ENCODE measurements at places on chromosomes 11 and 22.
A peak's percentile ranks its signal among the peaks of the same experiment; 100 is the strongest.

- no peak for DNase-seq
These were observed 56.4 kb upstream of the TTLL12 start for GRCh38 chr22:43243324-43243723.

DNA sequence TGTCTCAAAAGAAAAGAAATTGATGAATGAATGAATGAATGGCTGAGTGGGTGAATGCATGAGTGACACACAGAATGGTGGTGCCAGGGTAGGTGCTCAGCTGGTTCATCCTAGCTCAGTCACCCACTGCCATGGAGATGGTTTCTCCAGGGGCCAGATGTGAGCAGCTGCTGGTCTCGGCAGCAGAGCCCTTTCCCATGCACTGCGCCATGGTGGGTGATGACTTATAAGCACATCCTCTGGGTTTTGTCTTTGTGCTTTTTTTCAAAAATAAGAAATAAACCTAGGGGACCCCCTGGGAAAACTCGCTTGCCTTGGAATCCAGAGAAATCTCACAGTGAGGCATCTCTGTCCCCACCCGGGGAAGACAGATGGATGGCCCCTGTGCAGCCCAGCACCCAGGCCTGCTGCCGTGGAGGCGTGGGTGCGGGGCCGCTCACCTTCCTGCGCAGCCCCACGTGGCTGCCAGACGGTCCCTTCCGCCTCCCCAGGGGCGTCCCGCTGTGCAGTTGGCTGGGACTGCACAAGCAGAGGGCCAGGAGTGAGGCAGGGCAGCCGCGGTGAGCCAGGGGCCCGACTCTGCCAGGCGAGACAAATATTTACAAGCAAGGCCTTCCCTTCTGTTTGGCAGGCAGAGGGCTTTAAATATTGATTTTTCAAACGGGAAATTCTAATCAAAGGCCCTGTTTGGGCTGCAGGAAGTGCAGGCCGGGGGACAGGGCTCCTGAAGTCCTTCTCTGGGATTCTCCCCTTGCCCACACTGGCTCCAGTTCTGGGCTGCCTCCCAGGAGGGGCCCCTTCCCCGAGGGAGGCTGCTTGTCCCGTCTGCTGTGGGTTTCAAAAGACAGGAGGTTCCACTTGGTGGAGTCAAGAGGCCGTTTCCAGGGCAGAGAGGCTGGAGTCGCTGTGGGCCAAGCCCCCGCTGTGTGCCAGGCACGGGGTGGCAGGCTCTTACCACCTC lies 24.3 kb downstream of the MPPED1 start:
- DNase-seq = no peak

DNA sequence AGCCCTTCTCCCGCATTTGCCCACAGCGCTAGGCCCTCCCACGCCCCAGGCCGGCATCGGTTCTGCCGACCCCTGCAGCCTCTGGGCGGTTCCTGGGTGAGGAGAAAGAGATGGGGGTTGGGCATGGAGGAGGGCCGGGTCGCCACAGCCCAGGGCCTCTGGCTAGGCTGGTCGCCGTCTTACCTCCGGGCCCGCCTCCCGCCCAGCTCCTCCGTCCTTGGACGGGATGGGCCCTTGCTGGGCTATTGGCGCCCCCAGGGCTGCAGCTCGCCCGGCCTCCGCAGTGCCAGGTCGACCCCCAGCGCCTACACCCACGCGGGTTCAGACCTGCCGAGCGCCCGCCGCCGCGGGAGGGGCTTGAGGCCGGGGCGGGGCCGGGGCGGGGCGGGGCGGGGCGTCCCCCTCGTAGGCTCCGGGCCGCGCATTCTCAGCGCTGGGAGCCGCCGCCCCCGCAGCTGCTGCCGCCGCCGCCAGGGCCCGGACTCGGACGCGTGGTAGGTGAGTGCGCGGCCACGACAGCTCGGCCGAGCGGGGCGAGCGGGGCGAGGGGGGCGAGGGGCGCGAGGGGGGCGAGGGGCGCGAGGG lies at the start of gene CD151:
Gene CD151 (plus strand): TSS at position 424 of the 585 bp plus-strand sequence. CDS start 3,118 bp downstream, outside the sequence.
- peak; percentile 59 for DNase-seq

GRCh38 chr11:97738751-97739150 lies 1282.0 kb upstream of the CNTN5 start:
- no peak for DNase-seq

DNA sequence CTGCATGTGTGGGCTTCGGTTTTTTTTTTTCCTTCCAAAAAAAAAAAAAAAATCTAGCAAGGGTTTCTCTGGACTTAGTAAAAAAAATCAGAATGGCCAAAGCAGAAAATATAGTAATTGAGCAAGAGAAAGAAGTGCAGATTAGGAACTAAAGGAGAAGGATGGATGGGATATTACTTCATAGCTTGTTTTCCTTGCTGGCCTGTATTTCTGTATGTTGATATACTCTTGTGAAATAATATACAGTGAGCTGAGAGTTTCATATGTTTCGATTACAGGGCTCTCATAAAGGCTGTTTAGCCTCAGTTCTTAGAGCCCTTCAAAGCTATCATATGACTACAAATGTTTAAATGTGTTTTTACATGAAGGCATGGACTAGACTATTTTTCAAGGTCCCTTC lies 34.3 kb upstream of the NFRKB start:
- DNase-seq = no peak

- DNase-seq = no peak
These were observed 3.2 kb upstream of the GNAZ start for GRCh38 chr22:23067023-23067650.

GRCh38 chr11:68044145-68044813 lies 5.5 kb downstream of the TCIRG1 start:
- no peak for DNase-seq

GRCh38 chr11:132424433-132424832 lies 1054.0 kb downstream of the NTM start:
- no peak for DNase-seq

Data from hematopoietic multipotent progenitor cell treated with erythropoietin and hydrocortisone succinate and interleukin-3 and kit ligand, for 8 days (in vitro differentiated cells).